ENCODE measurements at places on chromosomes 7 and 10.

DNA sequence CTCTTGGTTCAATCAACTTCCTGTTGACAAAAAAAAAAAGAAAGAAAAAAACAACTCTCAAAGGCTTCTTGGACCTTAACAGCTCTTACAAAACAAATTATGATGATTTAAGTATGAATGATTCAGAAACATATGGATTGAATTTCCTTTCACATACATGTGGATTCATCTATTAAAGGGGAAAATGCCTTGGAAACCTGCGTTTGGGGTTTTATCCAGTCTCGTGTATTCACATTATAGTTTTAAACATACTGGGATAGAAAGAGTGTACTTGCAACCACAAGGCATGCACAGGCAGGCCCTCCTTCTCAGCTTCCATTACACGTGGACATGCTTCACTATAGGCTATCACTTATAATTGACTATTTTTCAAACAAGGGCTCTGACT is 286.7 kb downstream of the INHBA start:
- DNase-seq = no peak

DNA sequence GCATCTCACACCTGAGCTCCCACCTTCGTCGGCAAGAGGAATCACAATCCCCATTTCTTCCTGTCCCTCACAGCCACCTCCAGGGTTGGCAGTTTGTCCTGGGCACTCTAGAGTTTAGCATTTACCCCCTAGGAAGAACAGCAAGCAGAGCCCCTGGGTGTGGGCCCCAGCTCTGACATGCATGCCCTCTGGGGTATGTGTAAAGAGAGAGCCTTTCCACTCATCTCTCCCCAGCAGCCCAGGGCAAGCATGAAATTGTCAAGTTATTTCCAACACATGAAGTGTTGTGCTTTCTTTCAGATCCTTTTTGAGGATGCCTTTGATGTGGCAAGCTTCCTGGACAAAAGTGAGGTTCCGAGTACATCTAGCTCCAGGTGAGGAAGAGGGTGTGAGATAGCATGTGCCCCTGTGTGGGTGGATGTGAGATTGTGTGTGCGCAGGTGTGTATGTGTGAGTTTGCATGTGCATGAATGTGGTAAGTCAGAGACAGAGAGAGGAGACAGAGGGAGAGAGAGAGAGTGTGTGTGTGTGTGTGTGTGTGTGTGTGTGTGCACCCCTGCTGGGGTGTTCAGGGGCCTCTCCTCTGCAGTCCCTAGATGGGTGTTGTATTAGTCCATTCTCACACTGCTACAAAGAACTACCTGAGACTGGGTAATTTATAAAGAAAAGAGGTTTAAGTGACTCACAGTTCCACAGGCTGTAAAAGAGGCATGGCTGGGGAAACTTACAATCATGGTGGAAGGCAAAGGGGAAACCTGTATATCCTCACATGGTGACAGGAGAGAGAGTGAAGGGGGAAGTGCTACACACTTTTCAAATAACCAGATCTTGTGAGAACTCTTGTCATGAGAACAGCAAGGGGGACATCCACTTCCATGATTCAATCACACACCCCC is 18.1 kb downstream of the STRA8 start:
- no peak for DNase-seq

GRCh38 chr7:106425017-106425719 is 140.4 kb upstream of the NAMPT start:
- peak; percentile 49 for DNase-seq

DNA sequence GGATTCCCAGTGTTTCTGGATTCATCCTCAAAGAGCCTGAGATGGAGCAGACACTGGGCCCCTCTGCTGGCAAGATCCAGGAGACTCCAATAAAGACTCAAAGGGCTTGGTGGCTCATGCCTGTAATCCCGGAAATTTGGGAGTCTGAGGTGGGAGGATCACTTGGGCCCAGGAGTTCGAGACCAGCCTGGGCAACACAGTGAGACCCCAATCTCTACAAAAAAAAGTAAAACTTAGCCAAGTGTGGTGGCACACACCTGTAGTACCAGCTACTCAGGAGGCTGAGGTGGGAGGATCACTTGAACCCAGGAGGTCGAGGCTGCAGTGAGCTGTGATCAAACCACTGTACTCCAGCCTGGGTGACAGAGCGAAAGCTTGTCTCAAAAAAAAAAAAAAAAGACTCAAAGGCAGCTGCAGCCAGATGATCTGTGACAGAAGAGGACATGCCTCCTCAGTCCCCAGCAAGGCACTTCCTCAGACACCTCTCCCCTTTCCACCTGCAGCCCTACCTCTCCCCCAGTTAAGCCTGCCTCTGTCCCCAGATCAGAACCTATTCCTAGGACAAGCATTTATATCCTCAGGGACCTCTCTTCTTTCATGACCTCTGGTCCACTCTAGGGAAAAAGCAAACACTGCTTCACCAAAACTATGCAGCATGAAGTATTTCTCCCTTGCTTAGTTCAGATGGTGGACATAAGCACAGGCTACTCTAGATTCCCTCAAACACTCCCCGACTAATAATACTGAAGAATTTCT is 27.9 kb downstream of the PDLIM1 start:
- no peak for DNase-seq

GRCh38 chr10:11698691-11699549 is 43.3 kb upstream of the ECHDC3 start:
- peak; percentile 59 for DNase-seq

- no peak for DNase-seq
Measured at GRCh38 chr7:44867073-44867995, 18.0 kb downstream of the PURB start.

GRCh38 chr10:31683682-31684081 is 244.9 kb downstream of the ARHGAP12 start:
- no peak for DNase-seq

GRCh38 chr10:55870186-55870585 is 490.9 kb downstream of the ZWINT start:
- DNase-seq = no peak

DNA sequence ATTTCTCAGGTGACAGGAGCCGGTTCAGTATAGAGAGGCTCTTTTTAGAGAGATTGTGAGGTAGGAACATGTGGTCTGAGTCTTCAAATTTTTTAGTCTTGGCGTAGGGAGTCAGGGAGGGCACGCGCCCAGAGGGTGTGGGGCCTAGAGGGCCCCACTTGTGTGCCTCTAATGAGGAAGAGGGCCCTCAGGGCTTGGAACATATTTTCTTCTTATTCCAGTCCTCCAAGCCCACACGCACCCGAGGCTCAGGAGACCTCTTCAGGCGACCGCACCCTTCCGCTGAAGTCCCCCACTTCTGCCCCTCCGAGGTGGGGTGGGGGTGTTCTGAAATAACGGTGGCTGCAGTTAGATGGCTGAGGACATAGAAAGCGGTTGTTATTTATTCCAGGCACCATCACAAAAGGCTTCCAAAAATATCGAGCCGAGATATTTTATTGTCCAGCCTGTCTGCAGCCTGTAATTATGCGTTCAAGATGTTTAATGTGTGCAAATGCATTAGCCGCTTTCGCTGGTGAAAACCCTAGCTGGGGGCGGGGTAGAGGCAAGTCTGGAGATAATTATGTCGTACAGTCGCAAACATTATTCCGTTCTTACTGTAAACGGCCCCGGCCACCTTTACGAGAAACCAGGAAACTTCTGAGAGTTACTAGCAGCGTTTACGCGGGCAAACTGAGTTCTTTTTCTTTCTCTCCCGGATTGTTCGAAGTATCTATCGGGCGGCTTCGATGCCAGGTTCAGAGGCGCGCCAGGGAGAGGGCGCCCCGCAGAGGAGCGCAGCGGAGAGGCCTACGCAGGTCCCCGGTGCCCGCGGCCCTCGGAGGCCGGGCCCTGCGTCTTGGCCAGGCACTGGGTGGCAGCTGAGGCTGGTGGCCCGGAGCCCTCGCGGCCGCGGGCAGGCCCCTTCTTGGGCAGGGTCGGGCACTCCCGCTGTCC is 12.9 kb upstream of the HOXA13 start:
- DNase-seq = no peak

- DNase-seq = no peak
Measured at GRCh38 chr7:141575654-141576448, 24.6 kb downstream of the AGK start.

- DNase-seq = no peak
Measured at GRCh38 chr10:23376229-23376655, 31.6 kb upstream of the C10orf67 start.

DNA sequence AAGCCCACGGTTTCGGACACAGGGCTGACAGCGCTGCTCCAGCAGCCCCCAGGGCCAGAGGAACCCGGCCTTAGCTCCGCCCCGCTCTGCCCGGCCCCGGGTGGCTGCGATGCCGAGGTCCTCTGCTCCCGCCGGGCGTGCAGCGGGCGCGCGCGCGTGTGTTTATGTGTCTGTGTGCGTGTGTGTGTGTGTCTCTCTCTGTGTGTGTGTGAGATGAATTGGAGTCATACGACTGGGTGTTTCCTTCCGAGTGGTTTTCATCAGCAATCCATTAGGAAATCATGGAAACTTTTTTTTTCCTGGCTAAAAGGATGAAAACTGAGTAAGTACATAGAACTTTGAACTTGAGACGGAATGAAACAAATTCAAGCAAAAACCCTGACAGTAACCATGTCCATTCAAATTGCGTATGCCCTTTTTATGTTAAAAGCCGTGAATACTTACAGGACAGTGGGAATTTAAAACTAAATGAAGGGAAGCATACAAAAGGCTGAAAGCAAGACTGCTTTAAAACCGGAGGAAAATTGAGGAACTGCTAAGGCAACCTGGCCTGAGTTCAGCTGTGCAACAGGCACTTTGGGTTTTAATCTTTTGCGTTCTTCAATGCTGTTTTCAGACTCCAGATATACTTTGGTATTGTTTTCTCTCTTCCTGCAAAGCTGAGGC is at the start of gene CPED1:
Gene CPED1, plus strand, starts transcription at position 121 of the 666 bp plus-strand sequence. CDS start 911 bp downstream, outside the sequence.
- peak; percentile 65 for DNase-seq

- DNase-seq = no peak
Measured at GRCh38 chr10:123942114-123942861, 50.7 kb upstream of the CPXM2 start.

GRCh38 chr10:45179691-45180090 is 135.7 kb downstream of the OR13A1 start:
- no peak for DNase-seq

GRCh38 chr10:97154162-97154561 is 31.6 kb downstream of the SLIT1 start:
- DNase-seq = no peak

- DNase-seq = no peak
Measured at GRCh38 chr7:121505021-121505420, 108.9 kb upstream of the FAM3C start.

DNA sequence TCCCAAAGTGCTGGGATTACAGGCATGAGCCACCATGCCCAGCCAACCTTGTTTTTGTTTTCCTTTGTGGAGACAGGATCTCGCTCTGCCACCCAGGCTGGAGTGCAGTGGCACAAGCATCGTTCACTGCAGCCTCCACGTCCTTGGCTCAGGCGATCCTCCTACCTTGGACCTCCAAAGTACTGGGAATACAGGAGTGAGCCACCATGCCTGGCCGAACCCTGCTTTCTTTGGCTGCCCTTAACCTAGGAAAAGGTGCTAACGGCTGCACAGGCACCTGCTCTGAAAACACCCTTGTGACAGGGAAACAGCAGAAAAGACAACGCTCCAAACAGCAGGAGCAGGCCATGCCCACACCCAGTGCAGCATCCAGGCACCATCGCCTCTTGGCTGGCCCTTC is 71.9 kb downstream of the OAT start:
- DNase-seq = no peak

DNA sequence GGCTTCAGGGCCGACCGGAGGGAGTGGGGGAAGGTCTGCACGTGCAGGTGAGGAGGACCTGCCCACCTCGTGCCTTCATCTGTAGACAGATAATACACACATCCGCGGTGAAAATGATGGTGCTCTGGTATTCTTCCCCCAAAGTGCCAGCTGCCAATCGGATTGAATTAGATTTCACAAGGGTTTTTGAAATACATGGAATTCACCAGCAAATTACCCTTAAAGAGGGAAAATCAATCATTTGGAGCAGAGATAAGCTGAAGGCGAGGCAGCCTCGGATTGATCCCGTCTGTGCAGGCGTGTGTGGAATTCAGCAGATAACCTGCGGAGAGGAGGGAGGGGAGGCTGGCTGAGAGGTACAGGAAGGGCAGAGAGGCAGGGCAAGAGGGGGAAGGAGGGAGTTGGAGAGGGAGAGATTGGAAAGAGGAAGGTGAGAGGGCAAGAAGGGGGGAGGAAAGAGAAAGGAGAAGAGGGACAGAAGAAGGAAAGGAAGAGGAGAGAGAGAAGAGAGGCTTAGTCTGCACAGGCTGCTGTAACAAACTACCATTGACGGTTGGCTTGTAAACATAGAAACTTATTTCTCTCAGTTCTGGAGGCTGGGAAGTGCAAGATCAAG is 84.2 kb downstream of the C10orf105 start:
- no peak for DNase-seq

DNA sequence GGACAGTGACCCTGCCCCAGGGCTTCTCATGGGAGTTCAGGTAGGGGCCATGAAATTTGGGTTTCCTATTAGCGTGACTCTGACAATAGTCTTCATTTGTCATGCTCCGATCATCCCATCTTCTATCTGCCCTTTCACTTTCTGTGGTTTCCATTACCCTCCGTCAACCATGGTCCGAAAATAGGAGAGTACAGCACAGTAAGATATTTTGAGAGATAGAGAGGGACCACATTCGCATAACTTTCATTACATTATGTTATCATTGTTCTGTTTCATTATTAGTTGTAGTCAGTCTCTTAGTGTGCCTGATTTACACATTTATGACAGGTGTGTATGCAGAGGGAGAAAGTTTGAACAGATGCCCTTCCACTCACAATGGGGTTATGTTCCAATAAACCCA is 649.2 kb downstream of the SDK1 start:
- DNase-seq = no peak

GRCh38 chr7:130009848-130010688 is 41.1 kb downstream of the ZC3HC1 start:
- peak; percentile 11 for DNase-seq

- no peak for DNase-seq
Measured at GRCh38 chr10:121159670-121160069, 308.5 kb downstream of the WDR11 start.

DNA sequence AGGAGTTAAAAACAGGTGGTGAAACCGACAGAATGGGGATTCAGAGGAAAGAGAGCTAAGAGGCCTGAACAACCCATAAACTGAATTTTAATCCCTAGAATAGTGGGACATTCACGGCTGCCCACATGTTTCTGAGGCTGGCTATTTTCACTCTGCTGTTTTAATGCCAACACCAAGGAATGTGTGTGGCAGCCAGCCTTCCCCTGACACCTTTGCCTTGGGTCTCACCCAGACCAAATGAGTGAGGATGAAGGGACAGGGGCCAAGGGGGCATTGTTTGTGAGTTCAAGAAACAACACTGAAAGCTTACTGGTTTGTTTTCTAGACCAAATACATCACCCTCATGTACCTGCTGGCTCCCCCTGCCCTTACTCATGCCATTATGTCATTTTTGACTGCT is 164.3 kb downstream of the JAZF1 start:
- DNase-seq = no peak

DNA sequence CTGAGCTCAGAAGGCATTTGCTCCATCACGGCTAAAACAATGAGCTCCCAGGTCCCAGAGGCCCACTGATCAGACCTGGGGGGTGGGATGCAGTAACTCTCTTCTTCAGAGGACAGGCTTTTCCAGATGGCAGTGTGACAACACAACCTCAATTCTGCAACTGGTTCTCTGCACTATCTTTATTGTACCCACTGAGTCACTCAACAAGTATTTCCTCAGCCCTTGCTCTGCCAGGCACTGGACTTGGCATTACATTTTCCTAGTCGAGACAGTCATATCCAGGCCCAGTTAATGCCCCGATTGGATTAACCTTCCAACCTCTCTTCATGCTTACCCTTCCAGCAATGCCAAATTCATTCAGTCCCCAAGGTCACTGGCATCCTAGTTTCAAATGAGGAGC is 72.6 kb downstream of the JAZF1 start:
- no peak for DNase-seq

- no peak for DNase-seq
Measured at GRCh38 chr7:82167558-82168314, 275.8 kb downstream of the CACNA2D1 start.

Measured in germinal center (tissue), 1 donor.